NCI-H748 treated with DMSO at 0.1 percent for 48 hours (cell line): ENCODE measurements at places on chromosomes 16 and 17.

DNA sequence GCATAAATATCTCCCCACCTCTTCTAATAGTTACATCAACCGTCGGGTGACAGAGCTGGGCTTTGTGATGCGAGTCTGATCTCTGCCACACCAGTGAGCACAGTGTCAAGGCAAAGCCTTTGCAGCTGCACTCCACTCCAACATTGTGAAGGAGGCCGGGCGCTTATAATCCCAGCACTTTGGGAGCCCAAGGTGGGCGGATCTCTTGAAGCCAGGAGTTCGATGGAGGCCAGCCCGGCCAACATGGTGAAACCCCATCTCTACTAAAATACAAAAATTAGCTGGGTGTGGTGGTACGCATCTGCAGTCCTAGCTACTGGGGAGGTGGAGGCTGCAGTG, 18.9 kb downstream of the CYB5D2 start:
- DNase-seq: no peak

DNA sequence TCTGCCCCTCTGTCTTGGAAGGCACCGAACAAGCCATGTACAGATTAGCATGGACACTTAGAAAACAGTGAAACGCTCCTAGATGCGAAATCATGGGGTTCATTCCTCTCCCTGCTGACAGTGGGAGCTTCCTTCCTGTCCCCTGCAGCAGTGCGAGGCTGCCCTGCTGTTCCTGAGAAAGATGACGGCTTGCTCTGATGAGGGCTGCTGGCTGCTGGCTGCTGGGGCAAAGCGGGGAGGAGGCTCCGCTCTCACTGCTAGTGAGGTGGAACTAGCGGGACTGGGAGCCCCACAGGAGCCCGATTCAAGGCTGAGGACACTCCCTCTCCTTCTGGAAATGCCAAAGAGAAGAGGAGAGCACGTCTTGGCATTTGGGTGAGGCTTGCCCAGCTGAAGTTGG, 25.9 kb upstream of the CACNG4 start:
- DNase-seq: no peak

GRCh38 chr16:71672803-71673581, 47.0 kb downstream of the MARVELD3 start:
- DNase-seq: no peak

- no peak for DNase-seq
Measured at GRCh38 chr16:85137323-85138072, 25.2 kb upstream of the CIBAR2 start.
